ENCODE measurements at places on chromosomes 1 and 21.

DNA sequence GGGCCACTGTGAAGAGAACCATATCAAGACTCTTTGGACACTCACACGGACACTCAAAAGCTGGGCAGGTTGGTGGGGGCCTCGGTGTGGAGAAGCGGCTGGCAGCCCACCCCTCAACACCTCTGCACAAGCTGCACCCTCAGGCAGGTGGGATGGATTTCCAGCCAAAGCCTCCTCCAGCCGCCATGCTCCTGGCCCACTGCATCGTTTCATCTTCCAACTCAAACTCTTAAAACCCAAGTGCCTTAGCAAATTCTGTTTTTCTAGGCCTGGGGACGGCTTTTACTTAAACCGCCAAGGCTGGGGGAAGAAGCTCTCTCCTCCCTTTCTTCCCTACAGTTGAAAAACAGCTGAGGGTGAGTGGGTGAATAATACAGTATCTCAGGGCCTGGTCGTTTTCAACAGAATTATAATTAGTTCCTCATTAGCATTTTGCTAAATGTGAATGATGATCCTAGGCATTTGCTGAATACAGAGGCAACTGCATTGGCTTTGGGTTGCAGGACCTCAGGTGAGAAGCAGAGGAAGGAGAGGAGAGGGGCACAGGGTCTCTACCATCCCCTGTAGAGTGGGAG lies 36.3 kb upstream of the TDRD10 start:
- DNase-seq: no peak

DNA sequence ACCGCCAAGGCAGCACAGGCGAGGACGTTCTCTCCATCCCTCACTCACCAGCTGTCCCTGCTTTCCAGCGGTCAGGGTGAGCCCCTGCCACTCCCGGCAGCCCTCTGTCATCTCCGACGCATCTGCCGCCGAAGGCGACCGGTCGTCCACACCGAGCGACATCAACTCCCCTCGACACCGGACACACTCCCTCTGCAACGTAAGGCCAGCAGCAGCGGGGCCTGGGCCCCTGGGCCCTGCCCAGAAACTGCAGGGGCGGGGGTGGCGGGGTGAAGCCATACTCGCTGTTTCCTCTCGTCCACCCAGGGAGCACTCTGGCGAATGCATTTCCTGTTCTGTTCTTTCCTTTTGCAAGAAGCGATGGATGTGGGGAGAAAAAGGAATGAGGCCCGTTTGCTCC lies 93.4 kb upstream of the TMEM51 start:
- DNase-seq: no peak

- DNase-seq: no peak
Observed at GRCh38 chr1:221331273-221332183, 410.4 kb downstream of the DUSP10 start.

- DNase-seq: no peak
Observed at GRCh38 chr1:153386500-153386901, 4.4 kb downstream of the S100A8 start.

DNA sequence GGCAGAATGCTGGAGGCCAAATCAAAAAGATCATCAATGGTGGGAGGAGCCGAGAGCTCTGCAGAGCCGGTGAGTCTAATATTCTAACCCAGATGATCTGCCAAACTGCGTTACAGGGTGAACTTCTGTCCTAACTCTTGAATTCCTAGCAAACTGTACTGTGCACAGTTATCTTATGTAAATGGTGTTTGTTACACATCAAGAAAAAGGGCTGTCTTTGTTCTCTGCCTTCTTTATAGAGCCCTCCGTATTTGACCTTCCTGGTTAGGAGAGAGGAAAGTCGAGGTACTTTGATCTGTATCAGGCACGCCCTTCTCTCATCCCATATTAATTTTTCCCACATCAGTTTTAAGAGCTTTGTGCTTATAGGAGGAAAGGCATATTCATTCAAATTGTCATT lies 37.6 kb downstream of the MT1HL1 start:
- DNase-seq: no peak

DNA sequence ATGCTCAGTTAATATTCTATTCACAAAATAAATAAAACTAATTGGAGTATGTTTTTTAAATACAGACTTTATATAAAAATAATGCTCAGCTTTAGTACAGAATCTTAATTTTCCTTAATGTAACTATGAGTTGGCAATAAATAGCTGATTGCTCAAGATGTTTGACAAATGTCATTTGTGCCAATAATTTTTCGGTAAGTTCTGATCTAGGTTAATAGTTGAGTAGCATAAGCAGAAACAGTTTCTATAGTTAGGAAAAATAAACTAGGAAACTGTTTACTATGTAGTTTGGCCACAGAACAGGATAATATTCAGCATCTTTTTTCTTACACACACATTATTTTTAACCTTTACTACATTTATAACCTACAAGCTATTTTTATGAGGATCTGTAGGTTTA lies 40.3 kb downstream of the KCTD3 start:
- no peak for DNase-seq

DNA sequence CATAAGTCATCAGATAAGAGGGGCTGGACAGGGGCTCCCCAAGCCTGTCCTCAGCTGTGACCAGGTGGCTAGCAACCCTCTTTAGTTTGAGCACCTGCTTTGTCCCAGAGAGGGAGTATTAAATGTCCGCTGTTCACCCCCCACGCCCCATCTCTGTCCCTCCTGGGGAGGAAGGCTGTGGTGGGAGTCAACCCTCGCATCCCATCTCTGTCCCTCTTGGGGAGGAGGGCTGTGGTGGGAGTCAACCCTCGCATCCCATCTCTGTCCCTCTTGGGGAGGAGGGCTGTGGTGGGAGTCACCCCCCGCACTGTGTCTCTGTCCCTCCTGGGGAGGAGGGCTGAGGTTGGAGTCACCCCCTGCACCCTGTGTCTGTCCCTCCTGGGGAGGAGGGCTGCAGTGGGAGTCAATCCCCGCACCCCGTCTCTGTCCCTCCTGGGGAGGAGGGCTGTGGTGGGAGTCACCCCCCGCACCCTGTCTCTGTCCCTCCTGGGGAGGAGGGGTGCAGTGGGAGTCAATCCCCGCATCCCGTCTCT lies 72.6 kb upstream of the ABCG1 start:
- no peak for DNase-seq

GRCh38 chr21:35249636-35250035 lies 200.5 kb upstream of the RUNX1 start:
- DNase-seq: no peak

DNA sequence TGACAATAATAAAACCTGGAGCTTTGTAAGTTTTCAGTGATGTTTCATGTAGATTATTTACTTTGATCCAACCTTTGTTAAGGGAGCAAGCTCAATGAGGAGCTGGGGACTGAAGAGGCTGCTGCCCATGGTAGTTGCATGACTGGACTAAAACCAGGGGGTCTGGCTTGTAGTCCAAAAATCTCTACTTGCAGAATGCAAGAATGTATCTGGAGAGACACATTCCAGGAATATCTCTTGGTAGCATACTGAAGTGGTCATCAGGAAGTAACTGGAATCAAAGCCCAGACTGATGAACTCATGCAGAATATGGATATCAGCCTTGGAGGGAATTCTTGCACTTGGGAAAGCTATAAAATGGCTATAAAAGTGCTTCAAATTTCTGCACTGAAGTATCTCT lies 5.8 kb upstream of the KIAA0040 start:
- no peak for DNase-seq

DNA sequence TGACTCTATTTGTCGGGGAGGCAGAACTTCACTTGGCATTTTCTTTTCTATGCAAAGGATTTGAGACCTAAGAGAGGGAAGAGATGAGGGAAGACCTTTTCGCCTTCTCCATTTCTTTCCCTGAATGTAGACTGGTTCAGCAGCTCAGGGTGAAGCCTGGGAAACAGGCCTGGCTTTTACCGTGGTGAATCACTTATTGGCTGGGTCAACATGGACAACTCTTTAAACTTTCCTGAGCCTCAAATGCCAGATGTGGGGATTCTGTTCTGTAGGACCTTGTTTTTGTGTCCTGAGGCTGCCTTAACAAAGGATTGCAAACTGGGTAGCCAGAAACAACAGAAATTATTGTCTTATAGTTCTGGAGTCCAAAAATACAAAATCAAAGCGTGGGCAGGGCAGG lies 455.8 kb upstream of the VAMP3 start:
- no peak for DNase-seq

GRCh38 chr1:111453706-111454105 lies 4.4 kb downstream of the ATP5PB start:
- DNase-seq: no peak

- DNase-seq: no peak
Observed at GRCh38 chr1:93776728-93777127, 95.1 kb upstream of the BCAR3 start.

GRCh38 chr1:50348449-50349241 lies 74.6 kb downstream of the DMRTA2 start:
- DNase-seq: peak; percentile 56

GRCh38 chr1:48203287-48203900 lies 19.1 kb upstream of the SLC5A9 start:
- no peak for DNase-seq

DNA sequence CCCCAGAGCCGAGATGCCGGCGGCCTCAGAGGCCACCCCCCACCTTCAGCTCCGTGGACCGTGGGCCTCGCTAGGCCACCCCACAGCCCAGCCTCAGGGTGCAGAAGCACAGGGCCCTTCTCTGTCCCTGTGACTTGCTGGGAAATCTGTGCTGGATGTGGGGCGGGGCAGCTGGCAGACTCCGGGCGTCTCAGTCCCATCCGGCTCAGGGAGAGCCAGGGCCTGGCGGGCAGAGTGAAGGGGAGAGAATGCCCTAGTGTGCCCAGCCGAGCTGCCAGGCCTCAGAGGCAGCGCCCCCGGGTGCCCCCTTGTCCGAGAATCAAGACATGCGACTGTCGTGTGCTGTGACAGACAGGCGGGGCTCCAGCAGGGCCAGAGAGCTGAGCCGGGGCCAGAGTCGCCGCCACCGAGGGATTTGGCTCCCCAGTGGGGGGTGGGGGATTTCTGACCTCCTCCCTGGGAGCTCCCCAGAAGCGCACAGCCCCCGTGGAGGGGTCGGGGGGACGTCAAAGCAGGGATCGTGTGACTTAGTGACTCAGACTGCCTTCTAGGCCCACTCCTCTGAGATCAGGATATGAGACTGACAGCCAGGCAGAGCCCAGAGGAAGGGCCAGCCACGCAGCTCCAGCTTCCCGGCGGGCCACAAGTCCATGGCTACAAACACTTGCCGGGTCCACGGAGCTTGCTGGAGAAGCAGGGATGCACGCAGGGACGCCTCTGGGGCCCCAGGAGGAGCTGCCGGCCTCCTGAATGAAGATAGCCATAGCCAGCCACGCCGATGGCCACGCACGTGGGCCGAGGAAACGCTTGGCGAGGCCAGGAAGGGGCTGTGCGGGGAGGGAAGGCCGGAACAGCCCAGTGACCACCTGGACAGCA lies 11.9 kb downstream of the COL6A1 start:
- DNase-seq: peak; percentile 18

GRCh38 chr1:19319196-19319595 lies 7.1 kb downstream of the SLC66A1 start:
- DNase-seq: no peak

DNA sequence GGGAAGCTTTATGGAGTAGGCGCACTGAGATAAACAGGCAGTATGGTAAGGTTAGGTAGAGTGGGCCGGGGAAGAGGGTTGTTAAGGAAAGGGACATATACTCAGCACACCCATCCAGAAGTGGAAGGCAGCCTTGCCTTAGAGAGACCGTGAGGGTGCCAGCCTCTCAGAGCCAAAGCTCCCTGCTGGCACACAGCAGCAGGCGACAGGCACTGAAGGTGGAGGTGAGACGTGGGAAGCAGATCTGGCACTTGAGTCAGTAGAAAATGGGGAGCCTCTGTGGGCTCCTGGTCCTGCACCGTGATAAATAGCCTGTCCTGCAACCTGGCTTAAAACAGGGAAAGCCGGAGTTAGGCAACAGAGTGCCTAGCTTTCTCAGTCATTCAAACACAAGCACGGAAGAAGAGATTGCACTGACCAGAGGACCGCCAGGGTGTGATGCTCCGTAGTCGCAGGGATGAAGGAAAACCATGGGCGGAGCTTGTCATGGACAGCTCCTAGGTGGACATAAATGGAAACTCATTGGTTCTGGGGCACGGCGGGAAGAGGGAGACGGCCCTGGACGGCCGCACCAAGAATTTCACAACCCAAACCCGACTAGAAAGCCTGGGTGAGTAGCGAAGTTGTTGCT lies 15.5 kb downstream of the KCNK1 start:
- no peak for DNase-seq

DNA sequence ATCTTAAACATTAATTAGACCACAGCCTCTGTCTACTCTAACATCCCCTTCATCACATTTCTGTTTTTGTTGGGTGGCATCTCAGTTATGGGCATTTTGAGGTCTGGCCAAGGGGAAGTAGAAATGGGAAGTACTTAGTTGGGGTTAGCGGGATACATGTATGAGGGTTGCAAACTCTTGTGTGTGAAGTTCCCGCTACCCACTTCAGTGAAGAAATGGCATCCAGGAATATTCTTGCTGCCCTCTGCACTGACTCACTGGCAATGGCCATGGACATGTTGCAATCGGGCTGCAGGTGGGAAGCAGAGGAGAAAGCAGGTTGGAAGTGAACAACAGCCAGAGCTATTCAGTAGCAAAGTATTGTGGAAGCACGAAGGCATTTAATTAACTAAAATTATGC lies 7.4 kb downstream of the CD48 start:
- DNase-seq: no peak

GRCh38 chr1:104929280-104929679 lies 1179.6 kb downstream of the AMY1C start:
- DNase-seq: no peak

DNA sequence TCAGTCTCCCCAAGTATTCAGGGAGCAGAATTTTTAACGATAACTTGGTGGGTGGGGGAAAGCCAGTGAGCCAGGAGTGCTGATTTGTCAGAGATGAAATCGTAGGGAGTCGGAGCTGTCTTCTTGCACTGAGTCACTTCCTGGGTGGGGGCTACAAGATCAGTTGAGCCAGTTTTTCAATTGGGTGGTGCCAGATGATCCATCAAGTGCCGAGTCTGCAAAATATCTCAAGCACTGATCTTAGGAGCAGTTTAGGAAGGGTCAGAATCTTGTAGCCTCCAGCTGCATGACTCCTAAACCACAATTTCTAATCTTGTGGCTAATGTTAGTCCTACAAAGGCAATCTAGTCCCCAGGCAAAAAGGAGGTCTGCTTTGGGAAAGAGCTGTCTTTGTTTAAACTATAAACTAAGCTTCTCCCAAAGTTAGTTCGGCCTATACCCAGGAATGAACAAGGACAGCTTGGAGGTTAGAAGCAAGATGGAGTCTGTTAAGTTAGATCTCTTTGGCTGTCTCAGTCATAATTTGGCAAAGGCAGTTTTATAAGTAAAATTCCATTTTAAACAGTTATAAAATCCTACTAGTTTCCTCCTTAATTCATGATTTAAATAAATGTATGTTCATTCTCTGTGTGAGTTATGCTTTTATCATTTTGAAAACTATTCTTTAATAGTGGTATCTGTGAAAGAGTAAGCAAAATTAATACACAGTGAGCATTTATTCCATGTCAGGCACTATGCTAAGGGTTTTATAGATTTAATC lies 51.7 kb downstream of the SLC16A1 start:
- peak; percentile 38 for DNase-seq

- no peak for DNase-seq
Observed at GRCh38 chr21:15222707-15223106, 157.9 kb upstream of the NRIP1 start.

GRCh38 chr1:228216371-228217320 lies 8.8 kb downstream of the OBSCN start:
- DNase-seq: no peak

- no peak for DNase-seq
Observed at GRCh38 chr21:37460196-37460595, 93.6 kb downstream of the DYRK1A start.

- no peak for DNase-seq
Observed at GRCh38 chr1:161131523-161132409, 701 bp downstream of the DEDD start.

GRCh38 chr1:204151552-204152309 lies at the start of gene ETNK2:
Gene ETNK2, minus strand, starts transcription at chr1:204152044. Its CDS starts 192 bp downstream, at chr1:204151852.
- DNase-seq: peak; percentile 58

GRCh38 chr1:163774978-163775620 lies 453.3 kb downstream of the NUF2 start:
- DNase-seq: no peak
